ENCODE measurements at places on chromosomes 1 and 21. TPM values are rescaled to one million over a fixed set of nuclear protein-coding genes. Genes with fewer than 3 reads are reported as not detected.

- H3K27ac ChIP-seq, result no peak overlapping the region
- DNase-seq, result no peak
- H3K4me1 ChIP-seq, result no peaks in the 10 kb centered on the region
- no peak overlapping the region for H3K4me3 ChIP-seq
- peaks cover 4% of the 10 kb centered on the region for H3K27me3 ChIP-seq
- no peaks in the 10 kb centered on the region for H3K36me3 ChIP-seq
Observed at GRCh38 chr1:197065559-197065958, 1.5 kb downstream of the F13B start.

DNA sequence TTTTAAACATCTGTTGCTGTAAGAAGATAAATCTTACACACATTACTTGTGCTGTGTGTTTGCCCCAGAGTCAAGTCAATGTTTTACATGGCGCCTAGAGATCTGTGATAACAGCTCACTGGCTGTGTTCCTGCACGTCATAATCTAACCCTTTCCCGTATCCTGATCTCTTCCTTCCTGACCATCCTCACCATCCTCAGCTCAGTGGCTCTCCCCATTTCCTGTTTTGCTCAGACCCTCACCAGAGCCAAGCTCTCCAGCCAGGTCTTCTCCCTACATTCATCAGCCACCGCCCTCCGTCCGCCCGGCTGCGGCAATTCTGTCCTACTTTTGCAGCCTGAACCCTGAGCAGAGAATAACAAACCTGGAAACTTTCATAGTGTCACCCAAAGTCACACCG lies 824.7 kb downstream of the USP25 start:
- no peaks in the 10 kb centered on the region for H3K36me3 ChIP-seq
- H3K4me3 ChIP-seq, result no peak overlapping the region
- H3K27ac ChIP-seq, result no peak overlapping the region

- H3K27ac ChIP-seq, result no peak overlapping the region
- no peaks in the 10 kb centered on the region for H3K36me3 ChIP-seq
- no peak overlapping the region for H3K4me3 ChIP-seq
- peaks cover 16% of the 10 kb centered on the region for H3K4me1 ChIP-seq
- H3K27me3 ChIP-seq, result peaks cover 5% of the 10 kb centered on the region
- DNase-seq, result no peak
Observed at GRCh38 chr1:200415227-200415626, 5.4 kb upstream of the ZNF281 start.

DNA sequence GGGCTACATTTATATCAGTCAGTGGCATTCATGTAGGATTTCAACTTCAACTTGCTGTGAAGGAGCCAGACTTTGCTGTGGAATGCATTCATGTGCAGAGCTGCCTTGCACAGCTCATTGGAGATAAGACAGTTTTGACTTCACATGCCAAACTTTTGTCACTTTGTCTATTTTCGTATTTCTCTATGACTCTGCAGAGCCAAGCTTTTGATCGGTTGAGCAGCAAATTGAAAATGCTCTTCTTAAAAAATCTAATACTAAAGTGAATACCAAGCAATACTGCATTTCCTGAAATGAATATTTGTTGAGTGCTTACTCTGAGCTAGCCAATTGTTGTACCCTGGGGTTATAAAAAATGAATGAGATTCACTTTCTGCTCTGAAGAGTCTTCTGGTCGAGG lies 388.7 kb downstream of the ST6GALNAC3 start:
- no peak overlapping the region for H3K27ac ChIP-seq
- H3K36me3 ChIP-seq, result no peaks in the 10 kb centered on the region
- no peak for DNase-seq
- H3K4me1 ChIP-seq, result peaks cover 14% of the 10 kb centered on the region

GPR137B gene
- 4.7 TPM for total RNA-seq

GRCh38 chr1:248521856-248522255 lies 14.0 kb downstream of the OR2G6 start:
- no peak overlapping the region for H3K27ac ChIP-seq
- peaks cover 2% of the 10 kb centered on the region for H3K4me1 ChIP-seq
- H3K4me3 ChIP-seq, result no peak overlapping the region
- H3K36me3 ChIP-seq, result no peaks in the 10 kb centered on the region
- H3K27me3 ChIP-seq, result no peaks in the 10 kb centered on the region
- DNase-seq, result no peak

GRCh38 chr1:228960705-228961104 lies 225.4 kb downstream of the RHOU start:
- H3K4me3 ChIP-seq, result no peak overlapping the region
- H3K4me1 ChIP-seq, result no peaks in the 10 kb centered on the region
- DNase-seq, result no peak
- H3K27ac ChIP-seq, result no peak overlapping the region

TNFAIP8L2 gene
- 22.2 TPM for total RNA-seq

All from activated naive CD8-positive, alpha-beta T cell treated with anti-CD3 and anti-CD28 coated beads for 36 hours (primary cell).